ENCODE measurements at places on chromosomes 13 and 19.

GRCh38 chr19:4506449-4507149 is 11.7 kb downstream of the PLIN4 start:
- no peak for DNase-seq

DNA sequence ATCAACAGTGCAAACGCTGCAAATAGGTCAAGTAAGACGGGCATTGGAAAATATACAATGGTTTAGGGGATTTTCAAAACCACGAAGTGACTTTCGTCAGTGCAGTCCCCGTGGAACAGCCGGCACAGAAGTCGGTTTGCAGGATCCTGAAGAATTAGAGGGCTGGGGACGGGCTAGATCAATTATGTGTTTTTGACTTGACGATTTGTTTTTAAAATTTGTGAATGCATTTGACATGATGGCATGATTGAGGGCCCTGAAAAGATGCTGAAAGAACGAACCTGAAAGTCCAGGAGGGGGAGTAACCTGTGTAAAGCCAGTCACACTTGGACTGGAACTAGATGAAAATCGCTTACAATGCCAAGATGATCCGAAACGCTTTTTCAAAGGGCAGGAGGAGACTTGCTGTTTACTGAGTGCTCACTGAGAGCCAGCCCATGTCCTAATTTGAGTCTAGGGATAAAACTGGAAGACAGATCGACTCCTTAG is 8.9 kb upstream of the DGKH start:
- peak; percentile 45 for DNase-seq

DNA sequence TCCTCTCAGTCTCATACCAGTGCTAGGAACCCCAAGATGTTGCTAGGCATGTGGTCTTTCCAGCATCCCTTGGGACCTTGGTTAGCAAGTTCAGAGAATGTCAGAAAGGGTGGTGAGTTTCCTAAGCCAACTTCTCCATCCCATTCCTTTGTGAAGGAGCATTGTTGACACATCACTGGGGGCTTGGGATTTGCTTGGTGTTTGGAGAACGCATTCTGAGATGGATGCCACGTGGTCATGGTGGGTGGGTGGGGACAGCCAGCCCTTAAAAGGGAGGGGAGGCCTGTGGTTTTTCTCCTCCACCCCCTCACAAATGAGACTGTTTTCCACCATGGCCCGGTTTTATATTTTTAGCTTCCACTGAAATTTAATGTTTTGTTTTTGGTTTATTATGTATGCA is 83.3 kb upstream of the ZNF536 start:
- no peak for DNase-seq

DNA sequence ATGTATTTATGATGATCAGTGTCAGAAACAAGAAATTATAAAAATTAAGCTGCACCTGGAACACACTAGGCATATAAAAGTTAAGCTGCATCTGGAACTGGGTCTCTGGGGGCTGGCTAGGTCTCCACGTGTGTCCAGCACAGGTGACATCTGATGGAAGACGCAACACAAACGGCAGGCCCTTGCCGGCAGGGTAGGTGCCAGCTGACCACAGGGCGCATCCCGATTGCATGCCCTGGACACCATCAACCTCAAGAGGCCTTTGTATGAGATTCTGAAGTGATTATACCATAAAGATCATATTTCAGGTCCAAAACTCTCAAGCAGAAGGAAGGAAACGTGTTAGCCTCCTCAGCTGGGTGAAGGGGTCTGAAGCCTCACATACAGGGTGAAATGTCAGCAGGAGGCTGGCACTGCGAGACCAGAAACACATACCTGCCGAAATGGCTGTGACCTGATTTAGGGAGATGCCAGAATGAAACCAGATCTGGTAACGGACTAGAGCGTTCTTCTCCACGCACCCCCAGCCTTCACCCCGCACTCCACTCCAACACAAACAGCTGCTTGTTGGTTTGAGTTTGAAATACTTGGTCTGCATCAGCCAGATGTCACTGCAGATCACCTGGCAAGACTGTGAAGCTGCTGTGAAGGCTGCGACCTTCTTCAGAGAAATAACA is 37.3 kb downstream of the COL4A1 start:
- DNase-seq, result no peak

GRCh38 chr13:99085808-99086266 is 108.0 kb upstream of the DOCK9 start:
- no peak for DNase-seq

- no peak for DNase-seq
Measured at GRCh38 chr19:33235269-33235995, 9.8 kb upstream of the SLC7A10 start.

DNA sequence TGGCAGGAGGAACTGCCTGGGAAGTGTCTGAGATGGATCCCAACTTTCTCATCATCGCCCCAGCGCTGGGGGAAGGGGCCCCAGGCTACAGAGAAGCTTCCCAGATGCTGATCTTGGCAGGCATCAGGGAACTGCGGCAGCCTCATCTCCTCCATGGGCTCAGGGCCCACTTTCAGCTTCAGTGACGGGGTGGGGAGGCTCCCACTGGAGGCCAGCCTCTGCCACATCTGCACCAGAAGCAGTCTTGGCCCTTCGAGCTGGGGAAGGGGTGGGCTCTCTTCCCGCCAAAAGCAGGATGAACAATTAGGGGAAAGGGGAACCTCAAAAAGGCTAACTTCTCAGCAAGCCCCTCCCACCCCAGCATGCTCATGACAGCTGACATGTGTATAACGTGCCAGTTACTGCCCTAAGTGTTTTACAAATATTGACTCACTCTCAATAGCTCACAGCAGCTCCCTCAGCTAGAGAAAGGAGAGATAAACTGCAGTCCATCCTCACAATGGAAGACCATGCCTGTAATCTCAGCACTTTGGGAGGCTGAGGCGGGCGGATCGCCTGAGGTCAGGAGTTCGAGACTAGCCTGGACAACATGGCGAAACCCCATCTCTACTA is 7.1 kb upstream of the S1PR2 start:
- DNase-seq, result peak; percentile 92

Measured in hindlimb muscle (tissue), 1 donor.